ENCODE measurements at places on chromosomes 16 and 17.

- no peak for DNase-seq
These were observed 65.0 kb downstream of the HS3ST2 start for GRCh38 chr16:22878955-22879354.

DNA sequence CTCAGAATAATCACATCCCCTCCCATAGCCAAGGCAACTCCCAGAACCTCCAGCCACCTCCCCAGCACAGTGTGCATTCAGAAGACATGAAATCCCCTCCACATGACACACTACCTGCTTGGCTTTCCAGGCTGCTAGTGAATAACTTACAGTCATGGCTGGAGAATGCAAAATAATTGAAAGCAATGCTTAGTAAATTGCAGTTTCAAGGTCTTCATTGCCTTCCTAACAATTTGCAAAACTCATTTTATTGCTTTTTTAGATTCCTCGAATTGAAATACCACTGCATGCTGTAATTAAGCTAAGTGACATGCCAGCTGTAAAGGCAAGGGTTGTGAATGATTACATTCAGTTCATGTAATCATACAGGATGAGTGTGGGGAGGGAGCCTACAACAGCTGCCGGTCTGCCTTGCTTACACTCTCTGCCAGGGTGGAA, 29.0 kb upstream of the HOXB13 start:
- DNase-seq: no peak

DNA sequence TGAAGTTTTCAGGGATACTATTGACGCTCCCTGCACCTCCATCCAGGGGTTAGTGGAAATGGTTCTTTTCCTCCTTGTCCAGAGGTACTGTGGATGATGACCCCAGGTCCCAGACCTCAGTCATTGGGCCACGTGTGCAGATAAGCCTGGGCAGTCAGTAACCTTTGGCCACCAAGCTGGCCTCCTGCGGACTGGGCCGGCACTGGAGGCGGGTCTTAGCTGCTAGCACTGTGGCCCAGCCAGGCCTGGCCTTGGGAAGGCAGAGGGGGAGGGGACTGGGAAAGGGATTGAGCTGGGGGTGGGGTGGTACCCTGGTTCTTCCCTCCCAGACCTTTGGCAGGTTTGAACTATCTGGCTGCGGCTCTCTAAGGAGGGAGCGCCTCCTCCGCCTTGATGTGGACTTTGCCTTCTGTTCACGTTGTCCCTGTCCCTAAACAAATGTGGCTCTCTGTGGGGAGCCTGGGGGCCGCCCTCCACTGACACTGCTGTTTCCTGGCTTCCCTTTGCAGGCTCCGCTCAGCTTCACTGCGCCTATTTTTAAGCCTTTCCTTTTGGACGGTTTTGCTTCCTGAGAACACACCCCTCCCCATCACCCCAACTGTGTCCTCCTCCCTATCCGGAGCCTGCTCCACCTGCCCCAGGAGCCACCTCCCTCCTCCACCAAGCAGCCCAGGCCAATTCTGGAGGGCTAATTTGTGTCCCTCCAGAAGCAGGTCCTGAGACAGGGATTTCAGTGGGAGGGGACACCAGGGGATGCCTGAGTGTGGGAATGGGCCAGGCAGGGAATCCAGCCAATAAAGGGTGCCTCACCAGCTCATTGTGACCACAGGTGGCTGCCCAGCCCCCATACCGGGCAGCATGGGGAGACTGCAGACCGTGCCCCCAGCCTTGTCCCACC, 251.9 kb downstream of the SEC14L1 start:
- peak; percentile 66 for DNase-seq

- no peak for DNase-seq
These were observed 4.8 kb upstream of the ZNF469 start for GRCh38 chr16:88377961-88378360.

DNA sequence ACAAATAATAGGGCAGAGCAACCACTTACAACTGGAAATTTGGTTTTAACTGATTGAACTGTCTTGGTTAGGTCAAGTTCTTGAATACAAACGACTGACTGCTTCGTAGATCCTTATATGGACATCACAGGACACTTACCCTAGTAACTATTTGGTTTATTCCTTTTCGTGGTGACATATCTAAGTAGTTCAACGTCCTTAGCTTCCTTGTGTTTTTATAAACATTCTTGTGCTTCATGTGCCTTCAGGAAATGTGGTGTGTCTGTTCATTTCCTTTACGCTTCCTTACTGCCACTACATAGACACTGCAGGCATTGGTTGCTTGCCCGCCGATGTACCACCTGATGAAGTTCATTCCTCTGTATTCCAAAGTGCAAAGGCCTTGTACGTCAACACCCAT, 59.3 kb downstream of the USP10 start:
- DNase-seq: no peak
